SK-N-MC (cell line): ENCODE measurements at places on chromosomes 3 and 15.

DNA sequence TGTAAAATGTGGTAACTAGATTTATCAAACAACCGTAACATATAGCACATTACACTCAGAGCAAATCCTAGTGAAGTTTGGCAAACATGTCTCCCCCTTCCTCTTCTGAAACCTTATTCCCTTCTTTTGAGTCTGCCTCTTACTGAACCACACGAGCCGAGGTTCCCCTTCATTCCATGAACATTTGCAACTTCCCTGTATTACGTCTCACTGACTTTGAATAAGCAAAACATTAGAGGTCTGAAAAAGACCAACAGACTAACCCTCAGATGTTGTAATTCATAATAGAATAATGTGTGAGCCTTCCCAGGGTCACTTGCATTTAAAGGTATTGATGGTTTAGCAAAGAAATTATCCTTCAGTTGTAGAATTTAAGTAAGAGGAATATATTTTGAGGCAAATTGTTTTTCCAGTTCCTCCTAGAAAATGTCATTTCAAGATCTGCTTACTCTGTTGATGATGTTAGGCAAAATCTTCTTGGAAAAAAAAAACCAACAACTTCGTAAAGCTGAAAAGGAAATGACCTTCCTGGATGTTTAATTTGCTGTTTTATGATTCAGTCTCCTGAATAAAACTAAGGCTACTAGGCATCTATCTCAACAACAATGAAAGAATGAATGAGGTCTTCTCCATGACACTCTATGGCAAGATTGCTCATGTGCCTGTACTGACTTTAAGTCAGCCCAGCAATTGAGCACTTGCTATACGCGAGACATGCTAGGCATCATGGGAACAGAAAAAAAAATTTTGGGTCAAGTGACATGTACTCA is 296.9 kb upstream of the NECTIN3 start:
- DNase-seq, result no peak

GRCh38 chr3:118675305-118675704 is 359.3 kb downstream of the IGSF11 start:
- DNase-seq, result no peak

- no peak for DNase-seq
These were observed 880.8 kb downstream of the ROBO1 start for GRCh38 chr3:78887029-78887428.

GRCh38 chr3:47227678-47228077 is 54.9 kb downstream of the KIF9 start:
- no peak for DNase-seq

DNA sequence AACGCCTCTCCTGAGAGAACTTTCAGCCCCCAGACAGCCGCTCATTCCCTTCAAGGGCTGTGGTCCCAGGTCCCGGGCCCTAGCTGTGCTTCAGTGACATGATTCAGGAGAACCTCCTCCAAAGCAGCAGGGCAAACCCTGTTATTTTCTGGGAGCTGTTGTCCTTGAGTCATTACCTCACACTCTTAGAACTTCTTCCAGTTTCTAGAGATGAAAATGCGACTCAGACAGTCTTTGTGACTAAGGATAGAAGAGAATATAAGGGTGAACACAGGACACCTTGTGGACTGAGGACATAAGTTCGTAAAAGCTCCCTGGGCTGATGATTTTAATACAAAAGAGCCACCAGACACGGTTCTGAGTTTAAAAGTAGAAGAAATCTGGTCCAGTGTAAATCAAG is 203.8 kb downstream of the RORA start:
- no peak for DNase-seq
